ENCODE measurements at places on chromosomes 13 and 19.

GRCh38 chr19:2663920-2664571 is 38.4 kb downstream of the GNG7 start:
- no peak for DNase-seq

GRCh38 chr13:30431269-30431940 is 9.1 kb downstream of the UBE2L5 start:
- DNase-seq = no peak

DNA sequence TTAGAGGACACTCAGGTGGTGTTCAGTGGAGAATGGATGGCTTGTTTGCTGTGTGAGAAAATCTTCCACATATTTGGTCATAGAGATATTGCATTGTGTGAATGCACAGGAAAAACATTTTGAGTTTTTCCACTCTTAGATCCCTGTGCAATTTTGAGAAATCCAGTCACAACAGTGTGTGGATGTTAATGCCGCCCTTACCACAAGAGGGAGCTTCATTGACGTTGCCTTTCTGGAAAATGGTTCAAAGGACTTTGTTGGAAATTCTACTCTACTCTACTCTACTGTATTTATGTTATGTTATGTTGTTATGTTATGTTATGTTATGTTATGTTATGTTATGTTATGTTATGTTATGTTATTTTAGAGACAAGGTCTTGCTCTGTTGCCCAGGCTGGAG is 13.4 kb downstream of the ZNF20 start:
- no peak for DNase-seq

- DNase-seq = no peak
Observed at GRCh38 chr13:35599384-35599783, 122.9 kb upstream of the MAB21L1 start.

- DNase-seq = no peak
Observed at GRCh38 chr19:43820098-43820883, 6.8 kb upstream of the ZNF283 start.

- DNase-seq = no peak
Observed at GRCh38 chr19:798415-799075, 1.3 kb downstream of the PTBP1 start.

DNA sequence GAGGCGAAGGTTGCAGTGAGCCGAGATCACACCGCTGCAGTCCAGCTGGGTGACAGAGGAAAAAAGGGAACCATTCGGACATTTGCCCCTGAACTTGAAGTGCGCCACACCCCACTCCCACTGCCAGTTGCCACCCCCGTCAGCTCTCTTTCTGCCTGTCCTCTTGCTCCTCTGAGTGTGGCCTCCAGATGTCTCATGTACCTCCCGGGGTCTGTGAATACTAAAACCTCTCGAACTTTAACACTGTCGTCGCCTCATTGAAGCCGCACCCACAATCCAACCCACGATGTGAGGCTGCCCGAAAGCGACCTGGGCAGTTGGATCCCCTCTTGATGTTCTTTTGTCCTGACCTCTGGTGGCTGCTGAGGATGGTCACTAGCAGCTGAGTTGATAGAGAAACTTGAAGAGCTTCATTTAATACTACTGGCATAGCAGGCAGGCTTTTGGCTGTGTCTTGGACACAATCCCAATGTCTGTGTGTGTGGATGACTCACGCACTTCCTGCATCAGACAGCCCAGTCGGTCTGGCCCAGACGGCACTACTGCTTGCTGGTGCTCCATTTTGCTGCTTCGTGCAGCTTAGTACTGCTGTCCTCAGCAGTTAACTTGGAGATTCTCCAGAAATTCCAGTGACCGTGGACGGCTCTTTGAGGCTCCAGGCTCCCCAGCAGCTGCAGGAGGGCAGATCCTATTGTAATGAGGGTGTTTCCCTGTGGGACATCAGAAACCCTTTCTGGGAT is 4.2 kb downstream of the FPR3 start:
- DNase-seq = no peak

DNA sequence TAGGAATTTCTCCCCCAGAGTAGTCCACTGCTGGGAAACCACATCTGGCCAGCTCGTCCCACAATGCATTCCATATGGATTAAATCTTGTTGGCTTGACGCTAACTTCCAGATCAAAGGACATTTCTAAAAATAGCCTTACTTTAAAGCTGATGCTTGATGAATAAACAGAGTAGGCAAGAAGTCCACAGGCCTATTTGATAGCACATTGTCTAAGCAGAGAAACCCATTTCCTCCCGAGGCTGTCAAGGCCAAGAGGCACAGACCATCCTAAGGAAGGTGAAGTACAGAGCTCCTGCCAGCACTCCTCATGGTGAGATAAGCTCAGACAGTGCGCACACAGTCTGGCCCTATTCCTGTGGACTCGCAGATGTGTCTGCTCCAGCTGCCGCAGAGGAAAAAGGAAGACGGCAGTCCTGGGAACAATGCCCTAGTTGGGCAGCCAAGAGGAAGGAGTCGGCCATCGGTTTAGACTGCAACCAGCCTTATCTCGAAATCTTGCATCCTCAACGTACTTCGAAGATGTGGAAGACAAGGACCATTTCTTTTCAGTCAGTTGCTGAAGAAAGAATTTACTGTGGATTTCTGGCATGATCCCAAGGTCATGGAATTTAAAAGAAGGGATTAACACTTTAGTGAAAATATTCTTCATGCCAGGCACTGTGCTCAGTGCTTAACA is 156.8 kb downstream of the RGCC start:
- DNase-seq = no peak

DNA sequence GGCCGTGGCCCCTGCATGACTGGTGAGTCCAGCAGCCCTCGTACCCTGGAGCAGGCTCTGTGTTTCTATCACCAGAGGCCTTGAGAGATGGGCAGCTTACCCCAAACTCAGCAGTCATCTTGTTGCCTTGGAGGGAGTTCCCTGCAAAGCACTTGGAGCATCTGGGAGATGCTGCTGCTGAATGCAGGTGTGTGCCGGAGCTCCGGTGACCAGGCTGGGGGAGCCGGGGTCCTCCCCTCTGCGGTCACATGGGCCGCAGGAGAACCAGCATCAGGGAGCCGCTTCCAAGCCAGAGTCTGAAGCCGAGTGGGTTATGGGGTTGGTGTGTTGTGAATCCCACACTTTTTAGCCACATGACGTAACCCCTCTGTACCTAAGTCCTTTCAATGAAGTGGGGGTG is 82.8 kb downstream of the TEX29 start:
- no peak for DNase-seq
